AG09309 (cell line): ENCODE measurements at places on chromosomes 2 and 18.
A peak's percentile ranks its signal among the peaks of the same experiment; 100 is the strongest.

DNA sequence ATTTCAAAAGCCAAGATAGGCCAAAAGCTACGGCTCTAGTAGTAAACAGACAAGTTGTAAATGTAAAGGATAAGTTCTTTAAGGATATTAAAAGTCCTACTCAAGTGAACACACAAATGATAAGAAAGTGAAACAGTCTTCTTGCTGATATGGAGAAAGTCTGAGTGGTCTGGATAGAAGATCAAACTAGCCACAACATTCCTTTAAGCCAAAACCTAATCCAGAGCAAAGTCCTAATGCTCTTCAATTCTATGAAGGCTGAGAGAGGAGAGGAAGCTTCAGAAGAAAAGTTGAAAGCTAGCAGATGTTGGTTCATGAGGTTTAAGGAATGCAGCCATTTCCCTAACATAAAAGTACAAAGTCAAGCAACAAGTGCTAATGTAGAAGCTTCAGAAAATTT is 111.7 kb upstream of the ZEB2 start:
- DNase-seq: no peak

DNA sequence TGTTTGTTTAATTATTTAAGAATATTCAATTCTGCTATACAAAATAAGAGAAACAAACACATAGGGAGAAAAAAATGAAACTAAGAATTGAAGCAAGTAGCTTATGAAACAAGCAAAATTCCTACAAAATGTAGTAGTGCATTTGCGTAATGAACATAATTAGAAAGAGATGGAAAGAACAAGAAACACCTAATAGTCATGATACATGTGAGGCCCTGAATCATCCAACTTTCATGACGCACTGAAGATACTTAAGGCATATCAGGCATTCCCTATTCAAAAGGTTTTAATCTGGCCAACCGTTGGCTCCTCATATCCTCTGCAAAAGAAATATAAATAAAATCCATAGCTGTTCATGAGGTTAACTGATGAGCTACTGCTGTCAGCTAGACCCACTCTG is 14.5 kb upstream of the NAB1 start:
- peak; percentile 79 for DNase-seq

DNA sequence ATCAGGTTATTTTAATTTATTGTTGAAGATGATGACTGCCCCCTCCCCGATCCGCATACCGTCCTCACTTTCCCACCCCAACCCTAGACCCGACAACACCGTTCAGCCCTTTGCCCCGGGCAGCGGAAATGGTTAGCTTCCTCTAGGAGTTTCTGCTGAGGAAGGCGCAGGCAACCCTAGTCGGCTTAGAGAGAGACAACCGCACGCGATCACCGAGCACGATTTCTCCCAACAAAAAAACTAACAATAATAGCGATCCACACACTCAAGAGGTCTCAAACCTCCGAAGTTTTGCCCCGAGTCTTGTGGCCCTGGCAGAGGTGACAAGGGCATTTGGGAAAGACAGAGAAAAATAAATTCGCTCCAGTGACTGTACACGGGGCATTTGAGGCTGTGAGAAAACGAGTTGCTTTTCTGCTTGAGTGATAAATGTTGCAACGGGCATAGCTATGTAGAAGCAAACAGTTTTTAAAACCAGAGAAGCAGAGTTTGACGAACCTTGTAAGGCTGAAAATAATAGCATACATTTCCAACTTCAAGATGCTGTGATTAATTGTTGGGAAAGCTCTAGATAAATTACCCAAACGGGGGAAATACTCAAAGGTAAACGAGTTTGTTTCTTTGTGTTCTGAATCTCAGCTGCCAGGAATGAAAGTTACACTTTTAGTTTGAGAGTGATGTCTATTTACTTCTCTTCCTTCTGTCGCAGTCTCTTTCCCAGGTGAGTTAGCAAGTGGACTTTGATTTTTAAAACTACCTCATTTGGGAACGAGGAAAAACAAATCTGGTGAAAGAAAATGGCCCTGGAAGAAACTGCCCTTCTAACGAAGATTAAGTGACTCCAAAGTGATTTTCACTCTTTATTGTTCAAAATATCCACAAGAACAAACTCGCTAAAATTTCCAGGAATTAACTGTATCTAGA is 11.0 kb upstream of the SIX3 start:
- DNase-seq: no peak

DNA sequence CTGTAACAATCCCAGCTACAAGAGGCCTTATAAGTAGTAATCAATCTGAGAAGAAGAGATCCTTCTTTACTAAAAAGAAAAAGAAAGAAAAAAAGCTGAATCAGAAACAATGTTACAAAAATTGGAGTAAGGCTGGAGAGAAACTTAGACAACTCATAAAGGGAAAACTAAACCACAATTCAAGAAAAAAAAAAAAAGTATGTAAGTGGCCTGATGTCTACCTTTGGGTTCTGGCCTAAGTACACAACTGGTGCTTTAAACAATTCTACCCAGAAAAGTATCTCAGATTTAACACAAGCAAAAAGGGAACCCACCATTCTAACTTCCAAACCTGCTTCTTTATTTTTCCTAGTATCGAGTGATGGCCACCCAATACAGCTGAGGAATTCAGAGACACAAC is 45.3 kb downstream of the ZNF521 start:
- DNase-seq: no peak
